ENCODE measurements at places on chromosomes 12 and 14.

DNA sequence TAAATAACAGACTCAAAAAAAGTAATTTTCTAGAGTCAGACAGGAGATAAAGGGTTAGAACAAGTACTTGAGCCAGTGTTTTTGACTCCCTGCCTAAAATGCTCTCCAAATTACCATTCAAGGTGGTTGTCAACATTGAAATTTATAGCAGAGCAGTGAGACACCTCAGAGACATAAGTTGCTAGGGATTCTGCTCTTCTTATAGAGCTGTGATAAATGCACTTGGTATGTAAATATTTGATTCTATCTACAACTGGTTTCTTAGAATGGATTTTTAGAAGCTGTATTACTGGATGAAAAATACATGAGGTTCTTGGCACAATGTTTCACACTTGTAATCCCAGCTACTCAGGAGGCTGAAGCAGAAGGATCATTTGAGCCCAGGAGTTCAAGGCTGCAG lies 83.9 kb upstream of the OSBPL8 start:
- DNase-seq, result no peak

GRCh38 chr14:64786296-64787149 lies 82.3 kb downstream of the PLEKHG3 start:
- no peak for DNase-seq

DNA sequence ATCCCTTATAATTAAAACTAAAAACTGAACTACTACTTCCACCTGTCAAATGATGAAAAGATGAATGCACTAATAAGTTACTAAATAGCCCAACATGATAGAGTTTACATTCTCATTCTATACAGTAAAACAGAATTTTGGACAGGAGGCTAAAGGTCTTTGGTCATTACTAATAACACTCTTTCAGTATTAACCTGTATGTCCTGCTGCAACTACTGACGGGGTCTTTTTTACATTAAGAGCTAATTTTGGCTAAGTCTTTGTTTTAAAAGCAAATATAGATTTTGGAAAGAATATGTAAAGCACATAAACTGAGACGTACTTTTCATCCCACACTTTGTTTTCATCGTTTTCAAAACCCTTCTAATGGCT lies 175.4 kb upstream of the CDKN3 start:
- no peak for DNase-seq

GRCh38 chr12:9509464-9510161 lies 98.1 kb downstream of the KLRB1 start:
- DNase-seq, result no peak

DNA sequence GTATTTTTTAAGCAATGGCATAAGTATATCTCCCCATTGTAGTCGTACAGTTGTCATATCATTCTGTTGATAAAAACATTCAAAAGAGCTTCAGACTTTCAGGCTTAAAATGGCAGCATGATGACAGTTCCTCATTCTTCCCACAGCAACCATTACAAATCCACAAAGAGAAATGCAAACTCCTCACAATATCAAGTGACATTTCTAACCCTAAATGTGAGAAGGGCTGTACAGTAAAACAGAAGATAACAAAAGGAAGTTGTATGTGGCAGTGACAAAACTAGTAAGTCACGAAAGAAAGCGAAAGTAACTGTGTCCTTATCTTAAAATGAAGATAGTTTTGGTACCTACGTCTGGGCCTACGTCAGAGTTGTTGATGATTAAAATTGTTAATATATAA lies 46.7 kb downstream of the GXYLT1 start:
- DNase-seq, result no peak

DNA sequence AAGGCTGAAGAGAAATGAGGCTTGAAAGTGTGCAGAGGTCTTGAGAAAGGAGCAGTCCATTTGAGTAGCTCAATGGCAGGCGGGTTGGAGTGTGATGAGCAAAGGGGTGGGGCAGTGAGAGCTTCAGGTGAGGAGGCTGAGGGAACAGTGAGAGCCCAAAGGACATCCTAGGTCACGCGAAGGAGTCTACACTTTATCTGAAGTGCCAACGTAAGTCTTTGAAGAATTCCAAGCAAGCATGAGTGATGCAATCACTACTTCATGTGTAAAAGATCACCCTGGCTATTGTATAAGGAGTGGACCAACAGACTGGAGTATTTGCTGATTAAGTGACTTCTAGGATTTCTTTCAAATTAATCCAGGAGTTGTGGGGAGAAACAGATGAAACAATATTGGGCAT lies 159.9 kb upstream of the HIF1A start:
- no peak for DNase-seq

- DNase-seq, result no peak
Measured at GRCh38 chr12:51011955-51012354, 14.2 kb downstream of the SLC11A2 start.

GRCh38 chr14:90778571-90779255 lies 37.5 kb downstream of the TTC7B start:
- DNase-seq, result no peak

DNA sequence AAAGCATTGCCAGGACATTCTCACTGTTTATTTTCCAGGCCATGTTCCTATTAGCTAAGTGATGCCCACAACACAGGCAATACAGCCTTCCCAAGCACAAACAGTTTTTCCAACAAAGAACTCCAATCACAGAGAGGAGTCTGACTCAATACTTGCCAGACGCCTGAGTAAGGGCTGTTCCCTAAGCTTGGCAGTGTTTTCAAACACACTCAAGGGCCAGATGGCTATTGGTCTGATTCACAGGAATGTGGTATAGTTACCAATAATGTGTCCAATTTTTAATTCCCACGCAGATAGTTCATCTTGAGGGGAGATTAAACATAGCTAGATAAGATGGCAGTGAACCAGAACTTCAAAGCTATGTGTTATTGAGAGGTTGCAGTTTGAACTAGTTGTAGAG lies 381.0 kb downstream of the SNAPC1 start:
- no peak for DNase-seq

- no peak for DNase-seq
Measured at GRCh38 chr12:100473716-100474150, at the start of gene NR1H4. NR1H4 (plus strand) TSS chr12:100473866; CDS start chr12:100493324, 19,458 bp downstream.

DNA sequence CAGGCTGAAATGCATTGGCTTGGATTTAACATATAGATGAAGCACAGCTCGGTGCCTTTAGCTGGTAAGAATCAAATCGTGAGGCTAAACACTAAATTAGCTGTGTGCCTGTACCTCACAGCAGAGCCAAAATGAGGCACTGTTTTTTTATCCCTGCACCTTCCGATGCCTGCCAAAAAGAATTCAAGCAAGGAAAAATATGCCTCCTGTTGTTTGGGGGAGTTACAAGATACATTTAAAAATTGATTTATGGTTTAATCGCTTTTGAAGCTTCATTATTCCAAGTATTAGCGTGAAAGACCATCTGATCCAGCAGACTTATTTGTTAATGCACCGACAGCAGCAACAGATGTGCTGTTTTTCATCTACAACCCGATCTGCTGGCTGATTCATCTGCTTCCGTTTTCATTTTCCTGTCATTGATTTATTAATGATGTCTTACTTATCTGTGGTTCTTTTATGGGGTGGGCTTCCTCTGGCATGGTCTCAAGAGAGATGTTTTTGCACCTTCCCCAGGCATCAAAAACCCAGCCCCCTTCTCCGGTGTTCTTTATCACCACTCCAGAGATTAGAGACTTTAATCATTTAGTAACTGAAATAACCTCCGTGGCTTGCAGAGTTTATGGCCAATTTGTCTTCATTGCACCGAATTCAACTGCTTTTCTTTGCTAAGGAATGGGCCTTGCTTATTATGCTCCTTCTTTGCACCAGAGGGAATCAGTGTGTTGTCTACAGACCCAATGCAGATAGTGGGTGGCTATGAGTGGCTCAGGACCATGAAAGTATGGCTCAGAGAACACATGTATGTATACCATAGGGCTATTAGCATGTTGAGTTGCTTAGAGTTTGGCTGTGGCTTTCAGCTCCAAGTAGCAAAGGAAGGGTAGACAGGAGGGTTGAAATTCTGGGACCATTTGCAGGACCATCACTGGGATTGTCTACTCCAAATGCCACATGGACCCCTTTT lies 166.8 kb upstream of the TMEM260 start:
- DNase-seq, result no peak

DNA sequence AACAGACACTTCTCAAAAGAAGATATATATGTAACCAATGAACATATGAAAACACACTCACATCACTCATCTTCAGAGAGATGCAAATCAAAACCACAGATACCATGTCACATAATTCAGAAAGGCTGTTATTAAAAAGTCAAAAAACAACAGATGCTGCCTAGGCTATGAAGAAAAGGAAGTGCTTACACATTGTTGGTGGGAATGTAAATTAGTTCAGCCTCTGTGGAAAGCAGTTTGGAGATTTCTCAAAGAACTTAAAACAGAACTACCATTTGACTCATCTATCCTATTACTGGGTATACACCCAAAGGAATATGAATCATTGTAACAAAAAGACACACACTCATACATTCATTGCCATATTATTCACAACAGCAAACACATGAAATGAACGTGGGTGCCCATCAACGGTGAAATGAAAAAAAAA lies 35.1 kb downstream of the EIF2S3B start:
- no peak for DNase-seq

DNA sequence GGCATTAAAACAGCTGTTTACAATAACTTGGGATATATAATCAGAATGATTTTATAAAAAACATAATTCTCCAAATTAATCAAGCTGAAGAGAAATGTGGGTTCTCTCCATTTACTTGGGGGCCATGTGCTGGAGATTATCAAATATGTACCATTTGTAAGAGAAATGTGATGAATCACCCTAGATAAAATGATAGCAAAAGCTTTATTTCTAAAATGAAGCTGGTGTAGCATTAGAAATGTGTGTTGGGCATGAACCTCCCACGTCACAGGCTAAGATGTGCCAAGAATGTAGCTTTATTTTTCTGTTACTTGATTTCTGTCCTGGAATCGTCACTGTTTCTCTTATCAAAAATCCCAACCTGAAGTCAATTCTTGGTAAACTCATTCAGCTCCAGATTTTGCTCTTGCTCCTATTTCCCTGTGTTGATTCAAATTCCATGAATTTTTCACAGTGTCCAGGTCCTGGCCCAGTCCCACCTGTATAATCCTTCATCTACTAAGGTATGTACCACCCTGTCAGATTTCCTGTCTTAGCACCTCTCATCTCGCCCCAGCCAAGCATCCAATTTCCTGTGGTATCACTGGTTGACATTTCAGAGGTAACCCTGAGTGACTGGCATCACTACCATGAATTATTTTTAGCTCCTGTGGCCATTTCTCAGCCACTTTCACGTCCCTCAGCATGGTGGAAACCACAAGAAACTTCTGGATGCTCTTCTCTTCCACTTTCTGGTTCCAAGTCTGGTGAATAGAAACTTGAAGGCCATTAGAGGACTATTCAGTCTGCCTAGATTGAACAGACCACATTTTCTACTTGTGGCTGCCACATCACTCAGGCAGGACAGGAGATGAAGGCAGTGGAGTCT lies 103.6 kb upstream of the FLRT2 start:
- no peak for DNase-seq

DNA sequence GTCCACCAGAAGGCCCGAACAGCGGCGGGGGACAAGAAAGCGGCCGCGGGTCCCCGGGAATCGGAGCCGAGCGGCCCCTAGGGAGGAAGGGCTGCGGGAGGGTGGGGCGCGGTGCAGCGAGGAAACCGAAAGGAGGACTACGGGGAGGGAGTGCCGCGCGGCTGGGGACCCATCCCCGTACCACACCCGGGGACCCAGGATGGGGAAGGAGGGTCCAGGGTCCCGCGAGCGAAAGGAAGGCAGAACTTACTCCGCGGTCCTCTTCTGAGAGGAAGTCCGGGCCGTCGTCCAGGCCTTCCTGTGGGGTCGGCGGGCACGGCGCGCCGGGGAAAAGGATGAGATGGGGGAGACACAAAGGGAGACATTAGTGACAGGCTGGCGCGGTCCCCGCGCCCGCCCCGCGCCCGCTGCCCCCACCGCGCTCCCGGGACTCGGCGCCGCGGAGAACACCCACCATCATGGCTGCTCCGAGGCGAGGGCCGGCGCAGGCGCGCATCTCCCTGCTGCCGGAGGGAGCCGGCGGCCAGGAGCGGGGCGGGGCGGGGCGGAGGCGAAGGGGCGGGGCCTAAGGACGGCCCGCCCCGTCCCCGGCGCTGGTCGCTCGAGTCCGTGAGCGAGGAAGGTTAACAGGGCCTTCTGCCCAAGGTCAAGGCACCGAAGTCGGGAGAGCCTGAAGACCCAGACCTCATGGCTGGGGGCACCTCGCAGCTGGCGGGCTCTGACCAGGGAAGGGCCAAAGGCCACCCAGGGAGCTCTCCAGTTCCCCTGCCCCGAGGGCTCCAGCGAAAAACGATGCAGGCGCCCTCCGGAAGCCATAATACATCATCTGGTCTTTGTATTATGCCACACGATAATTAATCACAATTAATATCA lies at the start of gene SNX6:
Gene SNX6 (minus strand): TSS at position 492 of the 873 bp plus-strand sequence. CDS start 32 bp downstream, at position 460.
- peak; percentile 89 for DNase-seq

- no peak for DNase-seq
Measured at GRCh38 chr12:11765421-11765816, 115.9 kb downstream of the ETV6 start.

DNA sequence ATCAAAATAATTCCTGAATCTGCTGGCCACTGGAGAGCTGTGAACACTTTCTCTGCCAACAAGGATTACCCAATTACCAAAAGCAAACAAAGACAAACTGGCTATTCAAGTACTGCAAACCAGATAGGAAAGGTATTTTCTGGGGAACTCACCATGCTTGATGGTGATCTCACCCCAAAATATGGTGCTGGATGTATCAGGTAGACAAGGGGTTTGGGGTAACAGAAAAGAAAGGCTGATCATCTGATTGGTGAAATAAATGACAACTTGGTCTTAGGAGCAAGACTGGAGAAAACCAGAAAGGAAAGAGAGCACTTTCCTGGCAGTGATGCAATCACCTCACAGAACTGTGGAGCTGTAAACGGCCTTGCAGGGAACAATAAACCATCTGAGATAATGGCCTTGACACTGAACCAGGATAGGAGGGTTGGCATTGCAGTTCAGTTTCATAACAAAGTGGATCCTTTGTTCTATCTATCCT lies 31.0 kb upstream of the NPFF start:
- no peak for DNase-seq

DNA sequence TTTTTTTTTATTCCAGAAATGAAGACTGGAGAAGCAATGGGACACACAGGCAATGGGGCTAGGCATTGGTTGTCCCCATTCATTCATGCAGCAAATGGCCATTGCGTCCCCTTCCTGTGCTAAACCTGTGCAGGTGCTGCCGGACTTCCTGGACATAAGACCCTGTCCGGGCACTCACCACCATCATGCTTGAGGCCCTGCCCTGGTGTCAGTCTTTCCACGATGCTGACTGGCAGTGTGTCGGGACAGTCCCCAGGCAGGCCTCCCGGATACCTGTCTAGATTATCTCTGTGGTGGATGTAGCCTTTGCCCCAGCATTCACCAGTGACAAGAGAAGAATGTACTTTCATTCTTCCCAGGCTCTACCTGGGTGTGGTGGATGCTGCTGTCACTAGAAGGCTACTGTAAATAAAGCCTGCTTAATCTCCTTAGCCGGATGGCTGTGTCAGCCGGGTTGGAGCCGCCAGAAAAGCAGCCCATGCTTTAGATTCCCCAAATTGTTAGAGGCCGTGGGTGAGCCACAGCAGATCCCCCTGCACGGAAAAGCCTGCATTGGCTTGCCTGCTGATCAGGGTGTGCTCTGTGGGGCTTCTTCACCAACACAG lies 94.5 kb upstream of the PARP11 start:
- no peak for DNase-seq

Measured in left hindlimb (tissue), 1 donor.